ENCODE measurements at places on chromosomes 12 and 14.

- no peak overlapping the region for H3K4me3 ChIP-seq
- H3K36me3 ChIP-seq: no peaks in the 10 kb centered on the region
- peak overlapping the region; percentile 80 for H3K27ac ChIP-seq
- H3K4me1 ChIP-seq: peaks cover 21% of the 10 kb centered on the region
- H3K27me3 ChIP-seq: no peaks in the 10 kb centered on the region
Measured at GRCh38 chr12:14951851-14952250, 9.6 kb downstream of the ARHGDIB start.

DNA sequence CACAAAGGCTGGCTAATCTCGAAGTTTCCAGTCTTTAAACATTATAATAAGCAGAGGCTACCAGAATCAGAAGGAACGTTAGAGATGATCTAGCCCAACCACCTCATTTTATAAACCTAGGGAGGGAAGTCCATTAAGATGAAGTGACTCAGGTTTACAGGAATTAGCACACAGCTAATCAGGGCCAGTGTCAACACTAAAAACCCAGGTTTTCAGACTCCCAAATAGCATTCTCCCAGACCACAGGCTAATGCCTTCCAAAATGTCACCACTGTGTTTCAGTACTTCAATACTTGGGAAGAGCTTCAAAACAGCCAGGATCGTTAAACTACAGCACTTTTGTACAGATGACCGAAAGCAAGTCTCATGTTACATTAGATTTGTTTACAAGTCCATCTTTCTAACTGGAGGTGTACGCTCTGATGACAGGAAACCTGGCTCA, 89.2 kb downstream of the FOXN3 start:
- no peak for DNase-seq
- H3K36me3 ChIP-seq: no peaks in the 10 kb centered on the region
- H3K27ac ChIP-seq: no peak overlapping the region

GRCh38 chr12:70321191-70321590, 44.9 kb upstream of the KCNMB4 start:
- DNase-seq: no peak
- H3K4me3 ChIP-seq: no peak overlapping the region
- no peak overlapping the region for H3K27ac ChIP-seq
- H3K36me3 ChIP-seq: no peaks in the 10 kb centered on the region

- peak overlapping the region; percentile 93 for H3K27ac ChIP-seq
- H3K4me1 ChIP-seq: peaks cover 8% of the 10 kb centered on the region
- H3K36me3 ChIP-seq: peaks cover 35% of the 10 kb centered on the region
- H3K4me3 ChIP-seq: peak overlapping the region; percentile 33
Measured at GRCh38 chr12:7061138-7061537, 620 bp downstream of the C1S start.

- H3K4me1 ChIP-seq: no peaks in the 10 kb centered on the region
- H3K27me3 ChIP-seq: no peaks in the 10 kb centered on the region
- DNase-seq: no peak
- no peak overlapping the region for H3K27ac ChIP-seq
- no peaks in the 10 kb centered on the region for H3K36me3 ChIP-seq
- no peak overlapping the region for H3K4me3 ChIP-seq
Measured at GRCh38 chr12:127327986-127328385, 939.0 kb upstream of the TMEM132C start.

GRCh38 chr12:52993558-52993869, 12.7 kb upstream of the EIF4B start:
- no peak overlapping the region for H3K27ac ChIP-seq
- H3K27me3 ChIP-seq: no peaks in the 10 kb centered on the region
- no peak overlapping the region for H3K4me3 ChIP-seq

GRCh38 chr14:104321088-104321801, 182.9 kb downstream of the KIF26A start:
- H3K4me1 ChIP-seq: no peaks in the 10 kb centered on the region
- H3K27ac ChIP-seq: no peak overlapping the region
- no peak for DNase-seq
- H3K36me3 ChIP-seq: no peaks in the 10 kb centered on the region

- peaks cover 49% of the 10 kb centered on the region for H3K36me3 ChIP-seq
- no peaks in the 10 kb centered on the region for H3K4me1 ChIP-seq
- no peak for DNase-seq
- H3K27me3 ChIP-seq: no peaks in the 10 kb centered on the region
- no peak overlapping the region for H3K4me3 ChIP-seq
Measured at GRCh38 chr14:96299441-96299840, 43.4 kb downstream of the BDKRB1 start.

- H3K36me3 ChIP-seq: no peaks in the 10 kb centered on the region
- DNase-seq: peak; percentile 70
- H3K4me3 ChIP-seq: no peak overlapping the region
- no peaks in the 10 kb centered on the region for H3K27me3 ChIP-seq
- peaks cover 17% of the 10 kb centered on the region for H3K4me1 ChIP-seq
Measured at GRCh38 chr12:108773798-108774788, 42.8 kb upstream of the CORO1C start.

- no peak overlapping the region for H3K4me3 ChIP-seq
- no peaks in the 10 kb centered on the region for H3K27me3 ChIP-seq
- no peak for DNase-seq
- no peaks in the 10 kb centered on the region for H3K4me1 ChIP-seq
- no peak overlapping the region for H3K27ac ChIP-seq
- H3K36me3 ChIP-seq: no peaks in the 10 kb centered on the region
Measured at GRCh38 chr12:62738616-62739015, 196.3 kb downstream of the PPM1H start.

- no peak overlapping the region for H3K4me3 ChIP-seq
- no peaks in the 10 kb centered on the region for H3K36me3 ChIP-seq
- no peak for DNase-seq
- H3K27ac ChIP-seq: no peak overlapping the region
Measured at GRCh38 chr12:87274594-87275245, 754.5 kb downstream of the C12orf50 start.

DNA sequence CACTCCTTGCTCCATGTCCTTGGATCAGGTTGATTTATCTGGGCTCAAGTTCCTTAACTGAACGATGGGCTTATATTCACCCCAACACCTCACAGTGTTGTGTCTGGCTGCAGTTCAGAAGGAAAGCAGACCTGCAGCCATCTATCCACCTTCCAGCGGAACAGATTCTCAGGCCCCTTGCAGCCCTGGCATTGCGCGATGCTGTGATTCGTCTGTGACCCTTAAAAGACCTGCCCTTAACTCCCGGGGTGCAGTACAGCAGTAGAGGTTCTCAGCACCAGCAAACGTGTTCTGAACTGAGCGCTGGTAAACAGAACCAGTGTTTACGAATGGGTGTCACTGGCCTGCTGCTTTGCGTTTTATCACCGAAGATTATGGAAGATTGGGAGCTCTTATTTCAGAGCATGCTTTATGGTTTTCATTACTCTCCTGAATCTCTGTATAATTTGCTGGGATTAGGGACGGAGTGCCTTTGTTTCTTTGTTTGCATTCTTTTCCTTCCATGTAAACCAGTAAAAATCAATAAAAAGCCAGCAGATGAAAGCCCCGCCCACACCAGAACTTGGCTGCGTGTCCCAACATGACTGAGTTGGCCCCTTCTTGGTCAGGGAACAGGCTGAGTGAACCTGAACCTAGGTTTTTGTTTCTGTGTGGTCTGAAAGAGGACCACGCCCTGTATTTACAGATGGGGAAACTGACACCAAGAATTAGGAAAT, 286.7 kb upstream of the CRY1 start:
- no peaks in the 10 kb centered on the region for H3K4me1 ChIP-seq
- H3K36me3 ChIP-seq: no peaks in the 10 kb centered on the region
- H3K4me3 ChIP-seq: no peak overlapping the region
- DNase-seq: no peak
- H3K27ac ChIP-seq: no peak overlapping the region
- H3K27me3 ChIP-seq: no peaks in the 10 kb centered on the region
